Activated B cell treated with CpG ODN at 0.5 μM for 24 hours (primary cell): ENCODE measurements at places on chromosomes 13 and 19. TPM values are rescaled to one million over a fixed set of nuclear protein-coding genes. Genes with fewer than 3 reads are reported as not detected.

- no peak for DNase-seq
These were observed 646.2 kb upstream of the ATXN8OS start for GRCh38 chr13:69461397-69461796.

DNA sequence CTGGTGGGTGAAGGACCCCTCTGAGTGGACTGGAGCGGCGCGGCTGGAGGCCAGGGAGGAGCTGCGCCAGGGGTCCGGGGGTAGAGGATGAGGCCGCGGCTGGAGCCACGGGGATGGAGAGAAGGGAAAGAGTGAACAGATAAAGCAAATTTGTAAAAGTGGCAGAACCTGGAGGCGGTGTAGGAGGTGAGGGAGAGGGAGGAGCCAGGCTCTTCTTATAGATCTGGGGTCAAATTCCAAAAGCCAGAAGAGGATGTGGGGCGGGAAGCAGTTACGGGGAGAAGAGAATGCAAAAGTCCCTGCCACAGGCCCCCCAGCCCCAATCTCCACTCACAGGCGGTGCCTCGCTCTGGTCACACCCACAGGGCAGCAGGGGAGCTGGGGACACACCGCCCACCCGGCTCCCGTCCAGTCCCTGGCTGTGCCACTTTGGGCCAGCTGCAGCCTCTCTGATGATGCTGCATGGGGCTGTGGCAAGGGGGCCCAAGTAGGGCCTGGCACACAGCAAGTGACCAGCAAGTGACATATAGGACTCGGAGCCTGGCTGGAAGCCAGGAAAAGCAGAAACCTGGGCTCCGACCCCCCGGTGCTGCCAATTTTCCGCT is 11.1 kb downstream of the LRRC4B start:
- no peak for DNase-seq

GRCh38 chr19:34662919-34663318 is 14.0 kb downstream of the SCGB2B2 start:
- DNase-seq, result no peak

GRCh38 chr13:30918662-30919405 is 12.8 kb downstream of the MEDAG start:
- DNase-seq, result no peak

DNA sequence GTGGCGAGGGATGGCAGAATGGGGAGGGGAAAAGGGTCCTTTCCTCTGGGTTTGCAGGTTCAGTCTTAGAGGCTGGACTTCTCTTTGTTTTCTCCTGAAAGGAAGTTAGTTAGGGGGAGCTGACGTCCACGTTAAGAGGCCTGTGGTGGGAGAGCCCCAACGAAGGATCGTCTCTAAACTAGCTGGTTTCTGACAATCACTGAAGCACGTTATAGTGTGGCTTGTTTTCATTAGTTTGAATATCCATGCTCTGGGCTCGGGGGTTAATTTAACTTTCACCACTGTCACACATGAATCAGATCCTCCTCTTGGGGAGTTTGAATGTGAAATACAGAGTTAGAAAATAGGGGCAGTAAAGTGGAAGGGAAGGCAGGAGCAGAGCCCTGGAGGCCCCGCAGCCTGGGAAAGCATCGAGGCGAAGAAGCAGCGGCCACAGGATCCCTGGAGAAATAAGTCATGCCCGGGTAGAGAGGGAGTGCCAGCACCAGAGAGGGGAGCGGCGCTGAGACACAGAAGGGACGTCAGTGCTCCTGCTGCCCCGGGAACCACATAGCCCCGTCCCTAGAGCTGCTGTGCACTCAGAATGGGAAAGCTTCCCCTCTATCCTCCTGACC is 31.1 kb upstream of the AMER2 start:
- DNase-seq, result no peak

DNA sequence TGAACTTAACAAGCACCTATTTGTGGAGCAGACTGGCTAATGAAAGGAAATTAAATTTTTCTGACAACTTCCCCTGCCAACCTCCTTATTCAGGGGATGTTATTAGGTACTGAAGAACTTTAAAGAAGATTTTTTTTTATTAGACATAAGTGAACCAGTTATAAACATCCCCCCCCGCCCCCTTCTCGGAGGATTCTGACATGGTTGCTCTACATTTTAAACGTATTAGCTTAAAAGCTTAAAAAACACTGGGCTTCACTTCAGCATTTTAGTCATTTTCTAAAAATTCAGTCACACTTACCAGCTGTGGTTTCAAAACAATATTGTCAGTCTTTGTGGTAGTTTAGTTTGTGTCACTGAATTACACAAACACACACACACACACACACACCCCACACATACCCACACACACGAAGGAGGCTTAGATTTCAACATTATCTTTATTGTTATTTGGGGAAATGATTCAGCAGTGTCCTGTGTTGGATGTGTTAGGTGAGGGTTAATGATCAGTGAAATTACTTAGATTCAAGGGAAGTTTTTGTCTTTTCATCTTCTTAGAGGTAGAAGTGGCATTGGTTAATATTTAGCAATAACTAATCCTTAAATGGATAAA is 145.7 kb downstream of the PCCA start:
- no peak for DNase-seq

DNA sequence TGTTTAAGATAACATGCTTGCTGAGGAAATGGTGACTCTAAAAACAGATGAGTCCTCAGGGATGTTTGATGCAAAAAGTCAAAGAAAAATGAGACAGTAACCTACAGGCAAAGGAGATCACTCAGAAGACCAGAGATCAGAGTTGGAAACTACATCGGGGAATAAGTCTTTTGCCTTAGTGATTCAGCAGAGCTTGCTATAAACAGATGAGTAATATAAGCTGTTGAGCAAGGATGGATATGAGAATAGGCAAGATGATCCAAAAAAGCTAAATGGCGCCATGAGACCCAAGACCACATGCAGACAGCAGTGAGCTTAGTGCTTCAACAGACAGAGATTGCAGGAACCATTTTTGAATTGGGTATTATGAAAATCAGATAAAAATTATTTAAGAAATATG is 168.6 kb downstream of the POSTN start:
- DNase-seq, result no peak

DNA sequence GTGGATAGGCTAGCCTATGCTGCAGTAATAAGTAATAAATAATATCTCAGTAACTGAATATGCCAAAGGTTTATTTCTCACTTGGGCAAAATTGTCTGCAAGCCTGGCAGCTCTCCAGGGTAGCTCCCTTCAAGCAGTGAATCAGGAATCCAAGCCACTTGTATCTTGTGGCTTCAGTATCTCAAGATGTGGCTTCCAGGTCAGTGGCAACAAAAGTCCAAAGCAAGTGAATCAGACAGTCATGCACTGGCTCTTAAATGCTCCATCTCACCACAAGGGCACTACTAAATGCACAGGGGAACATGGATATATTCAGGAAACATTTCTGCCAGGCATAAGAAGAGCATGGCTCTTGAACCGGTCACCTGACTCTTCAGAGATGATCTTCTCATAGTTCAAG is 126.3 kb downstream of the KCTD12 start:
- DNase-seq, result no peak

DNA sequence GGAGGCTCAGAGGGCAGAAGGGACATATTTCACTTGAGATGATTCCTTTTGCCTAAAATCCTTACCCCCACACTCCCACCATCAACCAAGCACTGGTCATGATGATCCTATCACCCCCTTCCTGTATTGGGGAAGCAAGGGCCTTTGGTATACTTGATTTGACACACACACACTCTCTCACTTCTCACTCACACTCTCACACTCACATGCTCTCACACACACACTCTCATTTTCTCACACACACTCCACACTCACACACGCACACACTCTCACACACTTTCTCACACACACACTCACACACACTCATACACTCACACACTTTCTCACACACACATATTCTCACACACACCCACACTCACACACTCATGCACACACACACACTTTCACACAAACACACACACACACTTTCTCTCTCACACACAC is 8.6 kb downstream of the RGCC start:
- DNase-seq, result no peak

- peak; percentile 53 for DNase-seq
These were observed 6.7 kb downstream of the ZBTB32 start for GRCh38 chr19:35710784-35711723.

DNA sequence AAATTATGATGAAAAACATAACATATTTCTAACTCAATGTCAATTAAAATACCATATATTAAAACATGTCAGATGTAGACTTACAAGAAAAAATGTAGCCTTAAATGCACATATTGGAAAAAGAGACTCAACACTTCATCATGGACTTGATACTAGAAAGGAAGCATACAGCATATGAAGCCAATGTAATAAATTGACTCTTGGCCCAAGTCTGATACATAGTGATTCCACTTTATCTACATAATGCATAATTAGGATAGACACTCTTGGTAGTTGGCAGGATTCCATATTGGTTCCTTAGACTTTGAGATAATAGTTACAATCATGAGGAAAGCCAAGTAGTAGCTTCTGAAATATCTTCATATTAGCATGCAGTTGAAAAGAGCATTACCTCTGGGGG is 1067.0 kb downstream of the PCDH17 start:
- no peak for DNase-seq

DNA sequence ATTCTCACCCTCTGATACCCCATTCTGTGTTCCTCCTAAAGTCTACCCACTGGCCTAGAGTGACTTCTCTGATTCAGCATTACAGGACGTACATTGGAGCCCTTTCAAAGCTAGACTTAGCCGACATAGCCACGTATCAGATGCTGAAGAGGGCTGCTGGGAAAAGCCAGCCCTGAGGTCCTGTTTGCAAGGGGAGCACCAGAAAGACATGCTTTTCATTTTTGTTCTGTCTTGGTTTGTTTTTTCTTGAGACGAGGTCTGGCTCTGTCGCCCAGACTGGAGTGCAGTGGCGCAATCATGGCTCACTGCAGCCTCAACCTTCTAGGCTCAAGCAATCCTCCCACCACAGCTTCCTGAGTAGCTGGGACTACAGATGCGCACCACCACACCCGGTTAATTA is 6.3 kb upstream of the ZSWIM4 start:
- no peak for DNase-seq

- DNase-seq, result no peak
These were observed 195.0 kb upstream of the STARD13 start for GRCh38 chr13:33480561-33480960.

- no peak for DNase-seq
These were observed 151.1 kb downstream of the SIPA1L3 start for GRCh38 chr19:38057959-38058690.

DNA sequence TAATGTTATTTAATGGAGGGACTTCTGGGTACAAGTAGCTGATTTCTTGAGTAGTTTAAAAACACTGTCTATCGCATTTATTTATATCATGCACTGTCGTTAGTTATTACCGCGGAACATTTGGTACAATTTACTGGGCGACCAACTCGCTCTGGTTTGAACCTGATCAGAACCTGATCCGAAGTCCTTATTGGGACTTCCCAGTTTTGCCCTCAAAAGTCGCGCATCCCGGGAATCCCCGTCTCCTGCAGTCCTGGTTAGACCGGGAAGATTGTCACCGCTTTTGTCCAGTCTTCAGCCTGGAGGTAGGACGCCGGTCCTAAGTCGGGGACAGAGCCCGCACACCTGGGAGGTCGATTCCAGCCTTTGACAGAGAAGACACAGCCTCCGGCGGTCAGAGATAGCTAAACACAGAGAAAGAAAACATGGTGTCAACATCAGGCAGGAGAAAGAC is 694 bp downstream of the CLN5 start:
- peak; percentile 23 for DNase-seq

DNA sequence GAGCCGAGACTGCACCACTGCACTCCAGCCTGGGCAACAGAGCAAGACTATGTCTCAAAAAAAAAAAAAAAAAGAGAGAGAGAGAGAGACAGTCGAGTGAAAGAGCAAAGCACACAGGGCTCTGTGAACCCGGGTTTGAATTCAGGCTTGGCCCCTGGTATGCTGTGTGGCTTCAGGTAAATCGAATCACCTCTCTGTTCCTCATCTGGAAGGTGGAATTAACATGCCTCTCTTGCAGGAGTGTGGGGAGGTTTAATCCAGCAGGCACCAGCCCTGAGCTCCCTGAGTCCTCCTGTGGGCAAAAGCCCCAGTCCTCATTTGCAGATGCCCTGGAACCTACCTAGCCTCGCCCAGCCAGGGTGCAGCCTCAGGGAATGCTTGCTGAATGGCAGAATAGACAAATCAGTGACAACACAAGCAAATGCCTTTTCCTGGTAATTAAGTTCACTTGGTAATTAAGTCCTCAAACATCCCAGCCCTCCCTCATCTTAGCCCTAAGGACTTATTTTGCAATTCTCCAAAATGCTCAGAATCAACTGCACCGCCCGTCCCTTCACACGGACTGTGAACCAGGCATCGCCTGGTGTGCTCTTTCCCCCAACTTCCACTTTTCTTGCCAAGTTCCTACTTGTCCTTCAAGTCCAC is 4.6 kb upstream of the ZNRF4 start:
- no peak for DNase-seq

DNA sequence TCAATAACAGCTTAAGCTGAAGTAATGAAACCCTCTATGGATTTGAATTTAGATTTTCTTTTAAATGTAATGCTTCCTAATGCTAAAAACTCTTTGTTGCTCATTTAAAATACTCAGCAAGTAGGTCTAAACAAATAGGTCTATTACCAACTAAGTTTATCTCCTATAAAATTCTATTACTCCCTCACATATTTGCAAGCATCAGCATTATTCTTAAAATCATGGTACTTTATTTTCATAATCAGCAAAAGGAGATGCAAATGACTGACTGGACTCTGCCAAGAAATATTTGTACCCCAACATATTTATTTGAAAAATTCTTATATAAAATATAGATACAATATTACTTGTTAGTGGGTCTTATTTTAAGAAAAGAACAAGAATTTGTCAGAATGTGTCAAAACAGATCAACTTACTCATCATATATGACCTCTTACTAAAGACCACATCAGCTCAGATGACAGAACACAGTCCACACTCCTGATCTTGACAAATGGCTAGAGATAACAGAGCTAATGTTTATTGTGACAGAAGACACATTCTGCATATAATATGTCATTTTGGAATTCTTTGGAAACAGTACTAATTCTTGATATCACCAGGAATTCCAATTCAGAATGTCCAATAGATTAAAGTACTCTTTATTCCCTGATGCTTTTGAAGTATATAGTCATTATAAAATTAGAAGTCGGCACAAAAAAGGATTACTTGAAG is 704.6 kb upstream of the PCDH9 start:
- no peak for DNase-seq

DNA sequence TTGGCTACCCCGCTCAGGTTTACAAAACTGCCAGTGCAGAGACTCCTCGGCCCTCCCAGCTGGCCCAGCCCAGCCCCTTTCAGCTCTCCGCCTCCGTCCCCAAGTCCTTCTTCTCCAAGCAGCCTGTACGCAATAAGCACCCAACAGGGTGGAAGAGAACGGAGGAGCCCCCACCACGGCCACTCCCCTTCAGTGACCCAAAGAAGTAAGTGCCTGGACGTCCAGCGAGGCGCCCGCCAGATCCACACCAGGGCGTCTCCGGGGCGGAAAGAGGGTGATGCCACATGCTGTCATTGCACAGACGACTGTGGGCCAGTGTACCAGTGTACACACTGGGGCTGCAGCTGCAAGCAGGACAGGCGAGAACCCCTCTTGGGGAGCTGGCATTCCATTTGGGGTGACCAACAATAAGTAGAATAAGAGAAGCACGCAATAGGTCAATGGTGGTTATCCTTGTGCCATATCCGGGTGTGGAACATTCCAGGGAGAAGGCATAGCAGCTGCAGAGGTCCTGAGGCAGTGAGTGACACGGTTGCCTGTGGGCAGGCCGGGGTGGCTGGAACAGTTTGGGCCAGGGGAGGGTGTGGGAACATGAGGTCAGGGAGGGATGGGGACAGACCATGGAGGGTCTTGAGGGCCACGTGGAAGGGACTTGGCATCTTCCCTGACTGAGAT is 41.3 kb downstream of the DPF1 start:
- DNase-seq, result no peak

The EML2 gene
- total RNA-seq, result 73.8 and 97.7 TPM in 2 replicates

The GJB2 gene
- total RNA-seq, result not detected in 2 replicates

The CIC gene
- 85.4 and 96.5 TPM in 2 replicates for total RNA-seq

The FUT1 gene
- not detected in 2 replicates for total RNA-seq

The SPRED3 gene
- total RNA-seq, result 0.44 and 2.4 TPM in 2 replicates
